ENCODE measurements at places on chromosomes 3 and 15. TPM values are rescaled to one million over a fixed set of nuclear protein-coding genes. Genes with fewer than 3 reads are reported as not detected.

ZNF662 gene
- total RNA-seq: 8.2 TPM

INKA1 gene
- total RNA-seq: 2.3 TPM

ERC2 gene
- total RNA-seq: 7.3 TPM

ADAMTSL3 gene
- 3.9 TPM for total RNA-seq

C2CD4B gene
- 0.98 TPM for total RNA-seq

- H3K27me3 ChIP-seq: no peaks in the 10 kb centered on the region
- H3K36me3 ChIP-seq: no peaks in the 10 kb centered on the region
- no peak overlapping the region for H3K27ac ChIP-seq
- no peak overlapping the region for H3K4me3 ChIP-seq
- DNase-seq: no peak
Observed at GRCh38 chr15:72141171-72142084, 23.2 kb downstream of the SENP8 start.

DNA sequence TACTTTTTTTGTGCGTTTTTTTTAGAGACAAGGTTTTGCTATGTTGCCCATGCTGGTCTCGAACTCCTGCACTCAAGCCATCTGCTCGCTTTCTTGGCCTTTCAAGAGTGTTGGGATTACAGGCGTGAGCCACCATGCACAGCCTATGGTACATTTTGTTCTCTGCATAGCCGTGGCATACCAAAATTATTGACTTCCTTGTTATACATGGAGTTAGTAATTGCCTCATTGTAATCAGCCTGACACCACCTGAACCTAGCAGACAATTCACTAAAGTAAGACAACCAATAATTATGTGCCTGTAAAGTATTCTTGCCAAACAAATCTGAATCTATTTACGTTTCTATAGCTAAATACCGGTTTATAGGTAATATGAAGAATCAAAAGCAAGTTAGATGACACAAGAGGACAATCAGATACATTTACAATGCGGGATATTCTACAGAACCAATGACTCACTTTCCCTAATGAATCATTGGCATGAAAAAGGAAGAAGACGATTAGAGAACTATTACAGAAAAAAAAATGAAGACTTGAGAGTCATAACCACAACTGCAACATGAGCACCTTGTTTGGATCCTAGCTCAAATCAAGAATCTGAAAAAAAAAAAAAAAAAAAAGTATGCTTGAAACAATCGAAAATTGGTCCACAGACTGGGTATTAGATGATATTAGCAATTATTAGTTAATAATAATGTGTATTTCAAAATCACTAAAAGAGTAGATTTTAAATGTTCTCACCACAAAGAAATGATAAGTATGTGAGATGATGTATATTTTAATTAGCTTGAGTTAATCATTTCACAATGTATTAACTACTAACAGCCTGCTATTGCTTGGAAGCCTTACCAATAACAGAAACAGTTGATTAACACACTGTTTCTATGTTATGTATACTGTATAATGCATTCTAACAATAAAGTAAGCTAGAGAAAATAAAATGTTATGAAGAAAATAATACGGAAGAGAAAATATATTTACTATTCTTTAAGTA, 7.1 kb downstream of the GUCA1C start:
- no peak for DNase-seq
- no peaks in the 10 kb centered on the region for H3K36me3 ChIP-seq
- no peaks in the 10 kb centered on the region for H3K27me3 ChIP-seq
- H3K4me1 ChIP-seq: no peaks in the 10 kb centered on the region
- H3K27ac ChIP-seq: no peak overlapping the region

DNA sequence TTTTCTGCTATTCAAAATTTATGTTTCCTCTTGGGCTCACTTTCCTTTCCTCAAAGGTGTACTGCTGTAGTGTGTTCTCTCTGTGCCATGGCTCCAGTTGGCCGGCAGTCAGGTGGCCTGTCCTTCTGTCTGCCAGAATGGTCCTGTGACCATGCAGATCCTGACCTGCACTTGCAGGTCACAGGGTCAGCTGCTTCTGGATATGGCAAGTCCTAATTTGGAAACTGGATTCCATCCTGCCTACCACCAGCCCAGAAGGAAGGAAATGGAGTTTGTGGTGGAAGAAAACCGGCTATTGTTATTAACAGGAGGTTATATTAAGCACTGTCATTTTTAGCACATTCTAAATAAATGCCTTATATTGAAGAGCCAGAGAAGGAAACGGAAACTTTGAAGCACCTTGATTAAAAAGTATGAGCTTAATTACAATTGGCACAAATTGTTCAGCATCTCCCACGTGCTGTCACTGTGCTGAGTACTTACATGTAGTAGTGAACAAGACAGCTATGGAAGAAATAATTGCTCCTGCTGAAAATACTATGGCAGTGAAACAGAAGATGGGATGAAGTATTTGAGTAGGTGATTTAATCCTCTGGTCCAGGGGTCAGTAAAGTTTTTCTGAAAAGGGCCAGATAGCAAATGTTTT, 362.8 kb downstream of the PTPRG start:
- H3K4me3 ChIP-seq: no peak overlapping the region
- no peaks in the 10 kb centered on the region for H3K36me3 ChIP-seq
- H3K4me1 ChIP-seq: peaks cover 3% of the 10 kb centered on the region
- H3K27me3 ChIP-seq: no peaks in the 10 kb centered on the region

GRCh38 chr3:38689774-38690173, 40.3 kb upstream of the SCN5A start:
- no peaks in the 10 kb centered on the region for H3K4me1 ChIP-seq
- no peak overlapping the region for H3K4me3 ChIP-seq
- H3K27me3 ChIP-seq: no peaks in the 10 kb centered on the region
- no peak overlapping the region for H3K27ac ChIP-seq
- no peaks in the 10 kb centered on the region for H3K36me3 ChIP-seq

GRCh38 chr15:78052001-78052401, 25.5 kb downstream of the TBC1D2B start:
- no peak overlapping the region for H3K4me3 ChIP-seq
- peaks cover 15% of the 10 kb centered on the region for H3K4me1 ChIP-seq
- no peaks in the 10 kb centered on the region for H3K36me3 ChIP-seq
- peak overlapping the region; percentile 62 for H3K27ac ChIP-seq
- H3K27me3 ChIP-seq: no peaks in the 10 kb centered on the region
- no peak for DNase-seq

DNA sequence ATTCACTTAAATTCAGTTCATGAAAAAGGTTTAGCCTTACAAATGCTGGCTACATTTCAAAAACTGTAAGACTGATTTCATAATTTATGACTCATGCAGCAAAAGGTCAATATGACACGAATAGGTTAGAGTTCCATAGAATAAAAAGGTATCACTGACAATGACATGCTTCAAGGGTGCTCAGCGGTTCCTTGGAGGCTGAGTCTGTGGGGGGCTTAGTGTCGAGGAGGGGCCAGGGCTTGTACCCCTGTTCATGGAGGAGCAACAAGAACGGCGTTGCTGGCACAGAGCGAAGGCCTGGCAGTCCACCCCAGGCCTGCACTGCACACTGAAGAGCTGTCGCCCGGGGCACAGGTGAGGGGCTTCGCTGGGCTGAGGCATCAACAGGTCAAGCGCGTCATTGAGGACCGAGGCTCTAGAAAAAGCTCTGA, 174.2 kb downstream of the NR1D2 start:
- no peaks in the 10 kb centered on the region for H3K4me1 ChIP-seq
- no peaks in the 10 kb centered on the region for H3K27me3 ChIP-seq
- no peaks in the 10 kb centered on the region for H3K36me3 ChIP-seq
- H3K4me3 ChIP-seq: no peak overlapping the region

All from breast epithelium (tissue), 4 donors.